ENCODE measurements at places on chromosomes 11 and 22.

DNA sequence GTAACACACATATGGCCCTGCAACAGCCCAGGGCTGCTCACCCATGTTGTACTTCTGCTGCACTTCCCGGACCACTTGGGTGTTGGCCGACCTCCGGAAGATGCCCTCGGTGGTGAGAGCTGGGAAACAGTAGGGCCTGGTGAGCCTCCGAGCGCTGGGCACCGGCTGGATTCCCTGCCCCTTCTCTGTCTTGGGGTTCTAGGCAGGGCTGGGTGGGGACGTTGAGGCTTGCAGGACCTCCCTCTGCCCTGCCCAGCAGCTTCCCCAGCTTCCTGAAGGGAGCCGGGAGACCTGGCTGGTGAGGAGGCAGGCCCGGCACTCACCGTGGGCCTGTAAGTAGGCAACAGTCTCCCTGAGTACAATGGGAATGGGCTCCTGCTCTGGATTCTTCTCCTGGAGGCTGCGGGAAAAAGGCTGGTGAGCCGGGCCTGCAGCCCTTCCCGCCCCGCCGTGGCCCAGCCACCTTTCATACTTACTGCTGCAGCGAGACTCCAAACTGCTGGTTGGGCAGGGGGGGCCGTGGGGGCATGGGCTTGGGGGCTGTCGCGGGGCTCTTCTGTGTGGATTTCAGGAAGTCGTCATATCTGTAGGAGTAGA lies 20.2 kb downstream of the ARHGAP1 start:
- DNase-seq = no peak

DNA sequence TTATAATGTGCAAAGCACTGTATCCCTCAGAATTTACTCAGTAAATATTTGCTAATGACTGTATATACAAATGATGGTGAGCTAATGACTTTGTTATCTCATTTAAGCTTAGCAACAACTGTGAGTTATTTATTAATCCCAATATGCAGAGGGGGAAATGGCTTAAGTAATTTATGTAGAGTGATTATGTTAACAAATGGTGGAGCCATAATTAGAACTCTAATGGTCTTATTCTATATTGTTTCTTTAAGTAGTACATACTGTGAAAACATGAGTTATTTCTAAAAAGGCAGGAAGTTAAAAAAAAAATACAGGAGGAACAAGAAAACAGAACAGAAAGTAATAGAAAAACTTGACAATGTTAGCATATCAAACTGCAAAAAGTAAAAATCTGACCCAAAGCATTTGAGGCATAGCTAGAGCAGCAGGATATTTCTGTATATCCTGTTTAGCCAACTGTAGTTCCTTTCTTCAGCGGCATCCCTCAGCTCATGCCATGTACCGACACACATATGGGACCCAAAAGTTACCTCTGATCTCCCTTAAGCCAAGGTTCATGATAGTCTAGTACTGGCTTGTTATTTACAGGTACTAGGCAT lies 94.2 kb downstream of the FCHSD2 start:
- DNase-seq = no peak

- no peak for DNase-seq
These were observed 17.8 kb upstream of the TP53I11 start for GRCh38 chr11:44968510-44968909.

GRCh38 chr11:88307749-88308425 lies 29.6 kb downstream of the CTSC start:
- no peak for DNase-seq

DNA sequence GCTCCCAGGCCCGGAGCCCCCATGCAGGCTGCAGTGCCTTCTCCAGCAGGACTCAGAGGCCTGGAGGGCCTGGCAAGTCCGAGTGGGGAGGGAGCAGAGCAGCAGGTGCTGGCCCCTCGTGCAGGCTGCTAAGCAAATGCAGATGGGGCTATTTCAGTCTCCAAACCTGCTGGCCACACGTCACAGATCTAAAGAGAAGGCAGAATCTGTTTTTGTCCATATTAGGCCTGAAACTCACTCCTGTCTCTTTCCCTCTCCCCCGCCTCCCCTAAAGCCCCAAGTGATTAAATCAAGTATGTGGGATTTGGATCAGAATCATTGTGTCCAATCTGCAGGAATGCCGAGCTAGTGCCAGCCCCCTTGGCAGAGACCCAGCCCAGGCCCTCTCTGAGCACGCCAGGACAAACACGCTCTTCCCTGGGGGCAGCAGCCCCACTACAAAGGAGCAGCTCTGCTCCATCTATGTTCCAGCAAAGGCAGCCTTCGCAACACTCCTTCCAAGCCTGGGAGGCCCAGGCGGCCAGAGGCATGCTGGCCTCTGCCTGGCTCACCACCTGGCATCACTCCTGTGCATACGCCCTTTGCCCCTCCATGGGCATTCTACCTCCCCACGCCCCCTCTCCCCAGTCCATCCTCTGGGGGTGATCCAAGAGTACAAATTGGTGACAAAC lies 26.5 kb downstream of the RPL27A start:
- DNase-seq = peak; percentile 50

All from EL (cell line).